Left renal pelvis (tissue), 4 donors: ENCODE measurements at places on chromosomes 1 and 21. TPM values are rescaled to one million over a fixed set of nuclear protein-coding genes. Genes with fewer than 3 reads are reported as not detected.

Gene FAM72A
- 5.2 TPM for polyA plus RNA-seq

Gene STYXL2
- polyA plus RNA-seq, result 1.4 TPM

Gene ETNK2
- 12.4 TPM for polyA plus RNA-seq

Gene LRRC53
- polyA plus RNA-seq, result not detected

Gene WDR64
- polyA plus RNA-seq, result 0.42 TPM

Gene IFNLR1
- polyA plus RNA-seq, result 1.1 TPM

Gene NTMT2
- polyA plus RNA-seq, result not detected

Gene PDPN
- 99.8 TPM for polyA plus RNA-seq

Gene HEYL
- polyA plus RNA-seq, result 20.3 TPM

Gene PRAMEF25
- polyA plus RNA-seq, result not detected

Gene TFF2
- polyA plus RNA-seq, result not detected

Gene HUNK
- polyA plus RNA-seq, result 20.3 TPM

Gene NUP210L
- 0.06 TPM for polyA plus RNA-seq

Gene CD101
- polyA plus RNA-seq, result 1.7 TPM

Gene PTGFR
- 0.26 TPM for polyA plus RNA-seq

Gene EFCAB14
- polyA plus RNA-seq, result 94.6 TPM

Gene GPR25
- polyA plus RNA-seq, result not detected

Gene CLDN17
- polyA plus RNA-seq, result not detected

Gene MIXL1
- 0.31 TPM for polyA plus RNA-seq

Gene PDZK1
- 126 TPM for polyA plus RNA-seq

Gene HOOK1
- polyA plus RNA-seq, result 84.7 TPM

Gene CORT
- polyA plus RNA-seq, result 0.68 TPM

Gene TIAM1
- 14.7 TPM for polyA plus RNA-seq

Gene CELA2A
- not detected for polyA plus RNA-seq

Gene CD1D
- 6.7 TPM for polyA plus RNA-seq

Gene PLPPR4
- 2.5 TPM for polyA plus RNA-seq

Gene MYBPH
- polyA plus RNA-seq, result 0.10 TPM

Gene PSMA5
- polyA plus RNA-seq, result 93.2 TPM

Gene PRPF38A
- 79.5 TPM for polyA plus RNA-seq

Gene CACNA1S
- 0.30 TPM for polyA plus RNA-seq

Gene OR2L8
- polyA plus RNA-seq, result not detected

Gene ARHGAP29
- 21.5 TPM for polyA plus RNA-seq

Gene IL19
- 0.88 TPM for polyA plus RNA-seq
